ENCODE measurements at places on chromosomes 12 and 14.

GRCh38 chr12:91983935-91984334 is 161.7 kb downstream of the BTG1 start:
- DNase-seq, result no peak

- DNase-seq, result no peak
Observed at GRCh38 chr12:124523071-124523470, 44.3 kb downstream of the NCOR2 start.

DNA sequence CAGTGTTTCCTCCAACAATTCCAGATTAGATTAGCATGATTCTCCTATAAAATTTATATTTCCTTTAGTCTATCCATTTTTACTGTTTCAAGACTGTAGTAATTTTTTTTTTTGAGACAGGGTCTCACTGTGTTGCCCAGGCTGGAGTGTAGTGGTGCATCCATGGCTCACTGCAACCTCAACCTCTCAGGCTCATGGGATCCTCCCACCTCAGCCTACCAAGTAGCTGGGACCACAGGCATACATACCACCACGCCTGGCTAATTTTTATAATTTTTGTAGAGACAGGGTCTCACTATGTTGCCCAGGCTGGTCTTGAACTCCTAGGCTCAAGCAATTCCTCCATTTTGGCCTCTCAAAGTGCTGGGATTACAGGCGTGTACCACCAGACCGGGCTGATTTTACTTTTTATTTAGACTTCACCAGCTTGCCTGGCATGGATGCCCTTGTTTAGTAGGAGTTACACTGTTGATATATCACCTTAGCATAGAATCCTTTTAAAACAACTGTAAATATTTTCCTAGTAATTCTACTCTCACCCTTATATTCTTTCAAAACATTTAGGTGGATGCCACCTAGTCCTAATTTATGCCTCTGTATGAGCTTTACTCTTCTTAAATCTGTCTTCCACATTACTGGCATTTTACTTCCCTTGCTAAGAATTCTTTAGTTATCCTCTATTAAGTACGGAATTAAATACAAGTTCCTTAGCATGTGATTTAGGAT is 55.8 kb upstream of the LIMA1 start:
- DNase-seq, result no peak

- no peak for DNase-seq
Observed at GRCh38 chr12:1839464-1839863, 19.1 kb downstream of the LRTM2 start.

GRCh38 chr12:101995684-101996083 is 66.1 kb downstream of the WASHC3 start:
- no peak for DNase-seq

GRCh38 chr12:6332459-6332858 is 9.4 kb downstream of the TNFRSF1A start:
- DNase-seq, result no peak

- no peak for DNase-seq
Observed at GRCh38 chr14:49134940-49135339, 451.2 kb downstream of the RPS29 start.
